ENCODE measurements at places on chromosomes 3 and 15.

GRCh38 chr15:70227147-70227546, 129.4 kb upstream of the TLE3 start:
- no peak for DNase-seq

GRCh38 chr15:91864664-91865063, 11.2 kb downstream of the SLCO3A1 start:
- DNase-seq = no peak

DNA sequence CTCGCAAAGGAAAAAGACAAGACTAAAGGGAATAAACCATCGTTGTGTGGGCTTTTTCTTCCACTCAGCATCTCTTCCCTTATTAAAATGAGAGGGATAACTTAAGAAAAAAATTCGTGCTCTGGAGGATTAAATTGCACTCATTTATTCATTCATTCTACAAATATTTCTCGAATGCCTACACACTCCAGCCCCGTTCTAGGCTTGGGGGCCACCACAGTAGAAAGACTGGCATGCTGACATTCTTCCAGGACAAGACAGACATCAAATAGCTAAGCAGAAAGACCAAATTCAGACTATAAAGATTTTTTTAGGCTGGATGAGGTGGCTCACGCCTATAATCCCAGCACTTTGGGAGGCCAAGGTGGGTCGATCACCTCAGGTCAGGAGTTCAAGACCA, 65.3 kb upstream of the IL12A start:
- DNase-seq = no peak

- DNase-seq = no peak
Observed at GRCh38 chr3:122893282-122893681, 98.4 kb downstream of the SLC49A4 start.

DNA sequence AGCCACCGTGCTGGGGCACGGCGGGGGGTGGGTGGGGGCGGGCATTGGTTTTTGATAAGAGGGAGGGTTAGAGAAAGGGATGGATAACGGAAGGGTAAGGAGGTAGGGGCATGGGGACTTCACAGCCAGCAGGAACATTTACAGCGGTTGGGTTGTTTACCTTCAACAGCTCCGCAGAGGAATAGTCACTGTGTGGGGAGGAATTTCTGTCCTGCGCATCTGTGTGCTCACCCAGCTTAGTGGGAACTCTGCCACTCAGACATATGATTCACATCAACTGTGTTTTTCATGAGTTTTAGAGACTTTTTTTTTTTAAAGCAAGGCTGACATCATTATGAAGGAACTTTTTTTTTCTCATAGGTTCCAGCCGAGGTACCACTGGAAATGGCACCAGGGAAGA, 19.6 kb downstream of the CHRD start:
- DNase-seq = no peak

GRCh38 chr3:141915766-141916165, 39.3 kb downstream of the ATP1B3 start:
- no peak for DNase-seq

DNA sequence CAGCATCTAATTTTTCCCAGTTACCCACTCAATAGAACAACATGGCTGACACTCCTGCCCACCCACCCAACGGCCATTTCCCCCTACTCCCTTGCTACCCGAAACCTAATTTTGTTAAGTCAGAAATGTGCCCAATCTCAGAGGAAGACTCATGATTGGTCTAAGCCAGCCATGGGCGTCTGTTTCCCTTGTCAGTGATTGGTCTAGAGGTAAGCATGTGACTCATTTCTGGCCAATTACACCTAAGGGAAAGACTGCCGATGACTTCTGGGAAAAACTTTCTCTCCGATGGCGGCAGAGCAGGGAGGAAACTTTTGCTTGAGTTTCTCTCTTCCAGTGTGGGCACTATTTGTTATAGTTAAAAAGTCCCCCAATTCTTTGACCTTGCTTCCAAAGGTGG, 72.9 kb downstream of the RPLP1 start:
- no peak for DNase-seq

- no peak for DNase-seq
Observed at GRCh38 chr15:98555173-98555515, 93.2 kb upstream of the IGF1R start.

Data from LNCaP clone FGC (cell line).